ENCODE measurements at places on chromosomes 7 and 10.

DNA sequence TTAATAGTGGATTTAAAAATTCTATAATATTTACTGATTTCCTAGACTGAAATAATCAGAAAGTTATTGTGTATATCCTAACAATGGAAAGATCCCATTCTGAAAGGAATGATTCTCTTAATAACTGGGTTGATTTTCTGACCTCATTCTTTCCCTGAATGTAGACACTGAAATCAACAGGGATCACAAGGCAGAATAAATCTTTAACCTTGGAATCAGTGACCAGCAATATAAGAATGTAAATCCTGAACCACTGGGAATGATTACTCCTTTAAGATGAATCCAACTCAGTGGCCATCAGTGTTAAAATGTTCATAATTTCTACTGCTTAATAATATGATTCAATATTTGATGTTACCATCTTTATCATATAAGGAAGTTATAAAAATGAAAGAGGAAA is 47.6 kb downstream of the ANKRD26 start:
- no peak for DNase-seq

GRCh38 chr7:29255906-29256692 is 61.5 kb downstream of the CHN2 start:
- DNase-seq, result no peak

- no peak for DNase-seq
Observed at GRCh38 chr7:45145881-45146280, 11.7 kb upstream of the RAMP3 start.

- peak; percentile 58 for DNase-seq
Observed at GRCh38 chr7:22853674-22854157, 31.1 kb upstream of the TOMM7 start.

DNA sequence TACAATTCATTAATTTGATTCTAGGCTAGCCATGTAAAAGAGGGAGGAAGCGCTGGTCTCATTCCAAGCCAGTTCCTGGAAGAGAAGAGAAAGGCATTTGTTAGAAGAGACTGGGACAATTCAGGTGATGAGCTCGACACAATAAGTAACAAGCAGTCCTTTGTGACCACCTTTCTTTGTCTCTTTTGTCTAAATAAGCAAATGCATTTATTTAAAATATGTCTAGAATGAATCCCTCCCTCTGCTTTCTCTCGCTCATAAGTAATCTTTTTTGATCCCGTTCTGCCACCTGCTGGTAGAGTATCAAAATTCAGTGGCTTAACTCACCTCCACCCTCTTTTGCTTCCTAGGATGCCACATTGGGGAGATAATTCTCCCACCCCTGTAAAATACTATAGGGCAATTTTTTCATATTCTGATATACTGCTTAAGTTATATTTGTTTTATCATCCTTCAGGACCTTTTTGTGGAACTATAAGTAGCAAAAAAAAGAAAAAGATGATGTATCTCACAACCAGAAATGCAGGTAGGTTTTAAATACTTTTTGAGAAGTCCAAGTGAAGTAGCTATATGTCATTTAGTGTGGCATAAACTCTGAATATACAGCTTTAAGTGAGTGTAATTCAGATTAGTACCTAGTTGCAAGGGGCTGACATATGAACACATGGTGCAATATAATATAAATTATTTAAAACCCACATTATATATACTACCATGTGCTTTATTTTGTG is 91.5 kb downstream of the GSDME start:
- peak; percentile 14 for DNase-seq

GRCh38 chr10:10591715-10592341 is 425.8 kb upstream of the CELF2 start:
- no peak for DNase-seq

GRCh38 chr7:80273327-80273726 is 138.7 kb downstream of the GNAI1 start:
- no peak for DNase-seq

DNA sequence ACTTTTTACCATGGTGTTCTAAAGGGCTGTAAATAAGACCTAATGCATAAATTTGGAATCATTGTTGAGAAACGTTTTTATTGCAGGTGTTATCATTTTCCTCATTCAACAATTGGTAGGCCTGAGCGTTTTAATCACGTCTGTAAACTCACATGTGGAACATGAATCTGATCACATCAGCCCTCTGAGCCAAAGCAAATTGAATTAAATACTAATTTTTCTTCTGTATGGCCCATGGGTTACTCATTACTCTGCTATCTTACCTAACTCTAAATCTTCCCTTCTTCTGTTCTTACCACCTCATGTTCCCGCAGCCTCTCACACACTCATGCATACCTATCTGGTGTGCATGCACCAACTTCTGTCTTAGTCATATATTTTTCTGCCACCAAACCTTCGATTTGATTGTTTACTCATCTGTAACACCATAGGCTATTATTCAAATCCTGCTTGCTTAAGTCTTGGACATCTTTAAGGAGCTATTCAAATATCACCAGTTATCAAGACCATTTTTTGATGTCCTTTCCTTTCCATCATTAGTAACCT is 82.3 kb downstream of the NXPH1 start:
- no peak for DNase-seq

DNA sequence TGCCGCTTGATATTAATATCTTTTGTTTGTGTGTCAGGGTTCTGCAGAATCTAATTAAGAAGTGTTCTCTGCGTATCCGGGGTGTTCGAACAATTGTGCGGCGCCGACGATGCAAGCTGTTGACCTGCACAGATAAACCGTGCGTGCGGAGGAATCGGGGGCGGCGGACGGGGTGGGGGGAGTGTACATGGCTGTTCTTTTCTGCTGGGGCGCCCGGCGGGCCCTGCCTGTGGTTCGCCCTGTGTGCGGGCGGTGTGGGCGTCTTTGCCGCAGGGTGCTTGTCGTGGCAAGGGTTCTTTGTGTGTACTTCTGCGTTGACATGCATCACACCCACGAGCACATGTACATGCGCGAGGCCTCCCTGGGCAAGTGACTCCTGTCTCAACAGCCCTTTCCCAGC is 47.9 kb downstream of the MICALL2 start:
- no peak for DNase-seq

- DNase-seq, result no peak
Observed at GRCh38 chr7:151283302-151283701, 34.8 kb upstream of the SMARCD3 start.

- no peak for DNase-seq
Observed at GRCh38 chr10:28551086-28551485, 18.2 kb downstream of the WAC start.

DNA sequence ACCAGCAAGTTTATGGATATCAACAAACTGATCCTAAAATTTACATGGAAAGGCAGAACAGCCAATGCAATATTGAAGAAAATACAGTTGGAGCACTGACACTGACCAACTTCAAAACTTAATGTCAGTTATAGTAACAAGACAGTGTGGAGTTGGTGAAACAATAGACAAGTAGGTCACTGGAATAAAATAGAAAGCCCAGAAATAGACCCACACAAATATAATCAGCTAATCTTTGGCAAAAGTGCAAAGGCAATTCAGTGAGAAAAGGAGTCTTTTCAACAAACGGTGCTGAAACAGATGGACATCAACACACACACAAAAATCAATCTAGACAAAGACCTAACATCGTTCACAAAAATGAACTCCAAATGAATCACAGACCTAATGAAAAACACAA is 13.8 kb downstream of the RSU1 start:
- no peak for DNase-seq

- DNase-seq, result no peak
Observed at GRCh38 chr7:132076301-132077035, 499.8 kb downstream of the PLXNA4 start.

DNA sequence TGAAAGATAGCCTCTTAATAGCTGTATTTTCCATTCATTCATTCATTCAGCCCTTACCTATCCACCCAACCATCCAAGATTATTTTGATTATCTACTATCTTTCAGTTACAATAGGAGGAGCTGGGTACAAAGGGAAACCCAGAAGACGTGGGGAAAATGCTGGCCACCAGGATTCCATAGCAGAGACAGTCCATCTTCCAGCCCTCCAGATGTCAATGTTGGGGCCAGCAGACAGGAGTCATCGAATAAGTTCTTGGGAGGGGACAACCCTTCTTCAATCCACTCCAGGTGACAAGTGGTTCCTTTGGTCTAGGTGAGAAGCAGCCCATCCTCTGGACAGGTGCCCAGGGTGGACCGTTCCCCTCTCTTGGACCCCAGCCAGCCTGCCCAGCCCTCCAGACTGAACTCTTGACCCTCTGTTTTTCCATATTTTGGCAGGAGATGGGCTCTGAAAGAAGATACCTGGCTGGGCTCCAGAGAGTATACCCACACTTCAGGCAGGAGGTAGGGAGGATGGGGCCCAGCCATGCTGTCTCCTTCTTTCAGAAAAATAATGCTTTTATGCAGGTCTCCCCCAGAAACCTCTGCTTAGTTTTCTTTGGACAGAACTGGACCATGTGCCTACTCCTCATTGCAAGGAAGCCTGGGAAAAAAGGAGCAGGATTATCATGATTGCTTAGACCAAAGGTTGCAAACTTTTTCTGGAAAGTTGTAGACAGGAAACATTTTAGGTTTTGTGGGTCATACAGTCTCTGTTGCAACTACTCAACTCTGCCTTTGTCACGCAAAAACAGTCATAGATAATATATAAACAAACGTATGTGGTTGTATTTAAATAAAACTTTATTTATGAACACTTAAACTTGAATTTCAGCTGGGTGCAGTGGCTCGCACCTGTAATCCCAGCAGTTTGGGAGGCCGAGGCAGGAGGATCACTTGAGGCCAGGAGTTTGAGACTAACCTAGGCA is 95.5 kb upstream of the SMNDC1 start:
- DNase-seq, result no peak

- DNase-seq, result no peak
Observed at GRCh38 chr7:15782656-15783055, 96.2 kb upstream of the MEOX2 start.

DNA sequence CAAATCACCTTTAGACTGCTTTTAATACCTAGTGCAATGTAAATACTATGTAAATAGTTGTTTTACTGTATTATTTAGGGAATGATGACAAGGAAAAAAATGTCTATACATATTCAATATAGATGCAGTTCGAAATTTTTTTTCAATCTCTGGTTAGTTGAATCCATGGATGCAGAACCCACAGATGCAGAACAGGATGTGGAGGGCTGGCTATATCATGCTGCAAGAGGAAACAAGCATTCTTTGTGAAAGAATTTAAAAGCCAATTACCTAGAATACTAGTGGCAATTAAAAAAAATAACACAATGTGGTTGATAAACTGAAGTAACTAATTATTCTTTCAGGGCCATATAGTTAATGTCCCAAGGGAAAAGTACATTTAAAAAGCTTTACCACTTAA is 170.4 kb downstream of the ZNF438 start:
- no peak for DNase-seq

- DNase-seq, result no peak
Observed at GRCh38 chr10:93352638-93353383, 129.3 kb downstream of the MYOF start.

DNA sequence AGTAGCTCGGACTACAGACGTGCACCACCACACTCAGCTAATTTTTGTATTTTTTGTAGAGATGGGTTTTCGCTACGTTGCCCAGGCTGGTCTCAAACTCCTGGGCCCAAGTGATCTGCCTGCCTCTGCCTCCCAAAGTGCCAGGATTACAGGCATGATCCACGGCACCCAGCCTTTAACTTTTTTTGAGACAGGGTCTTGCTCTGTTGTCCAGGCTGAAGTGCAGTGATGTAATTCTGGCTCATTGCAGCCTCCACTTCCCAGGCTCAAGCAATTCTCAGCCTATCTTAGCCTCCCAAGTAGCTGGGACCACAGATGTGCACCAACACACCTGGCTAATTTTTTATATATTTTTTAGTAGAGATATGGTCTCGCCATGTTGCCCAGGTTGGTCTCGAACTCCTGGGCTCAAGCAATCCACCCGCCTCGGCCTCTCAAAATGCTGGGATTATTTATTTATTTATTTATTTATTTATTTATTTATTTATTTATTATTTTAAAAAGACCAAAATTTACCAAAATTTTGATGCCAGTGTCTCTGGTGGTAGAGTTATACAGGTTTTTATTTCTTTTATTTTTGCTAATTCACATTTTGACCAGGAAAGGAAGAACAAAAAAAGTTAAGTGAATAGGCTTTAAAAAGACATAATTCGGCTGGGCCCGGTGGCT is 25.0 kb upstream of the ATP6V0A4 start:
- no peak for DNase-seq

- DNase-seq, result no peak
Observed at GRCh38 chr10:43573250-43574000, 991 bp downstream of the ZNF239 start.

GRCh38 chr10:97097084-97097433 is 88.7 kb downstream of the SLIT1 start:
- no peak for DNase-seq

GRCh38 chr10:110872984-110873923 is 1.5 kb downstream of the PDCD4 start:
- no peak for DNase-seq

DNA sequence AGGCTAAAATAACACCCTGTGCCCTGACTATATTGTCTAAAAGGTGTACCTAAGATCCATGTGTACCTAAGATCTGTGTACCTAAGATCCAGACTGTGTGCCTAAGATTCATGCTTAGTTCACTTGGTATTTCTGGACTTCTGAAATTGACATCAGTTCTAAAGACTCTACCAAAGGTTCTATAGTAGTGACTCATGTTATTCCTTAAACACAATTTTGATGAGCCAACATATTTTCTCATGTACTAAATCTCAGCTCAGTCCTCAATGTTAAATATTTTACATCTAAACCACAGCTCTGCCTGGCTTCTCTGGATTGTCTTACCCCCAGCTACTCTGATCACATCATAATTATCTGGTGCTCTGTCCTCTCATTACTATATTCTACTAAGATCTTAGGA is 802.3 kb upstream of the SORCS1 start:
- DNase-seq, result no peak

DNA sequence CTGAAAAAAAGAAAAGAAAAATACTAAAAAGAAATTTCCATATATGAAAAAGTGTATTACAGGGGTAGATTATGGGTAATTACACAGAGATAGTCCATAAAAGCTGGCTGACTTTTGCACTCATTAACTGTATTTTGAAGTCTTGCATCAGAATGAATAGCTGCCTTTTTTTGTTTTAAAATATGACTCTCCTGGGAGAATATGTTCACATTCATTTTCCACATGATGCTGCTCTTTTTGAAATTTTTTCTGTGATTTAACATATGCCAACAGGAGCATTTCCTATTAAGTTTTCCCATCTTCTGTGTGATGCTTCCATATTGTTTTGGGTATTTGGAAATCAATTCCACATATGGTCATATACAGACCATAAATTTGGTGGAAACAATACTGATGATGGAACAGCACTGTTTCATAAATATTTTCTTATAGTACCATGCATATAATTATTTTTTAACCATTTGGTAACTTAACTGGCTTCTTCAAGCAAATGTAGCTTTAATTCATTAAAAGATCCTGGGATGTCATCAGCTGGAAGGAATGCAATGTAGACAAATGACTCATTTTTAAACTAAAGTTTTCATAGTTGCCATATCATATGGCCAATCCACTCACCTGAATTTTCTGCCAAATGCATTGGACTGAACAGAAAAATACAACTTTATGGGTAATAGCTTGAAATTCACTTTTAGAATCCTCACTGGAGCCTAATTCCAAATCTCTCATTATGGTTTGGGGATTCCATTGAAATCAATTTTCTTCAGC is 313.9 kb upstream of the GLI3 start:
- DNase-seq, result no peak

GRCh38 chr7:28112012-28112411 is 68.6 kb downstream of the JAZF1 start:
- no peak for DNase-seq

Data from activated T-helper 1 cell treated with anti-CD3 and anti-CD28 coated beads, Interleukin-12 subunit alpha, Interleukin-12 subunit beta, Interleukin-2, Interleukin-4 antibody, amounts not matched to agents 30 ng/mL and 10 ng/mL and 1 ng/mL, durations not matched to agents 14 hours and 24 hours and 36 hours (primary cell).